ENCODE measurements at places on chromosomes 16 and 17.

DNA sequence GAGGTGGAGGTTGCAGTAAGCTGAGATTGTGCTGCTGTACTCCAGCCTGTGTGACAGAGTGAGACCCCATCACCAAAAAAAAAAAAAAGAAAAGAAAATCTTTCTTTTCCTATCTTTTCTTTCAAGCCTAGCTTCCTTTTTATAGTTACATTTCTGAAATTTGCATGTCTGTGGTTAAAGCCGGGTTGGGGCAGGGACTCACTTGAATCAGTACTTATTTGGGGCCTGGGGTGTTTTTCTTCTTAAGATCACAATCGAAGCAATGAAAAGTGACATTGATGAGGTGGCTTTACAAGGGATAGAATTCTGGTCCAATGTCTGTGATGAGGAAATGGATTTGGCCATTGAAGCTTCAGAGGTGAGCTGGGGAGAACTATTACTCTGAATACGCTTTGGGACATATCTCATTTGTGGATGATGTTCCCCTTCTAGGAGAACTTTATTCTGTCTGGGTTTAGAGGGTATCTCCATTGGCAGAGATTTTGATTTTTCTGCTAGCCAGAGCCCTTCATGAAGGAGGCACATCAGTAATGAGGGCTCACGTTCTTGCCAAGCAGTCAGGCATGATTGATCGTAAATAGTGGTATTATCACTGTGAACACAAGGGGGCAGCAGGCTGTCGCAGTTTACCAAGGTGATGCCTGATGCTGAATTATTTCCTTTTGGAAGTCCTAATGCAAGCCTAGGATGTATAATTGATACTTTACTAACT lies 14.3 kb downstream of the KPNB1 start:
- DNase-seq, result no peak

- no peak for DNase-seq
These were observed 58.6 kb downstream of the CDRT4 start for GRCh38 chr17:15408803-15409202.

GRCh38 chr16:8919089-8919933 lies 37.2 kb downstream of the LITAFD start:
- DNase-seq, result no peak

DNA sequence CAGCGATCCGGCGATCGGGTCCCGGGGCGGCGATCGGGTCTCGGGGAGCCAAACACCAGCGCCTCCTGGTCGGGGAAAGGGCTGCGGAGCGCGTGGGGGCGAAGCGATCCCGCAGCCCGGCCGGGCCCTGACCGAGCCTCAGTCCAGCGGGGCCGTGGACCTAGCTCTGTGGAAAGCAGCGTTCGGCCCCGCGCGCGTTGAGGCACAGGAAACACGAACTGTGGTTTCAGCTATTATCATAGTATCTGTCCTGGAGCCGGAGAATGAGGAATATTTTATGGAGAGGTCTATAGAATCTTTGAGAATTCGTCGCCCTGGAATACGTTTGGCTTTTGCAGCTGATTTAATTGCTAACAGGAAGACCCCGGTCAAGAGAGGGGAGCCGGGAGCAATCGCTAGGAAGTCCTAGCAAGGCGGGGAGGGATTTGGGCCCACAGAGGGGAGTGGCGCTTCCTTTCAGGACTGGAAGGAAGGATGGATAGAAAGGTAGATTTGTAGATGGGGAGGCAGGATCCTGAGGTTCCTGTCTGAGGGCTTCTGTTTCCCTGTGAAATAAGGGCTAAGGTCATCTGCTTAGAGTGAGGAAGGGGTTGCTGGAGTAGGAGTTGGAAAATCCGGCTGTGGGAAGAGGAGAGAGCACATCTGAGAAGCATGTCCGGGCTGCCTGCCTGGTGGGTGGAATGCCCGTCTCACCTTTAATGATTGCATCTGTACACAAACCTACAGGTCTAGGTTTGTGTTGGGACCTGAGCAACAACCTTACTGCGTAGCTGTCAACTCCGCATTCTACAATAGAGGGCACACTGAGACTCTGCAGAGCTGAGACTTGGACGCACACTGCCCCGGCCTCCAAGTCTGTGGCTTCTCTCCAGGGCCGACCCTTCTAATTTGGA lies 770 bp downstream of the CCNF start:
- DNase-seq, result no peak

DNA sequence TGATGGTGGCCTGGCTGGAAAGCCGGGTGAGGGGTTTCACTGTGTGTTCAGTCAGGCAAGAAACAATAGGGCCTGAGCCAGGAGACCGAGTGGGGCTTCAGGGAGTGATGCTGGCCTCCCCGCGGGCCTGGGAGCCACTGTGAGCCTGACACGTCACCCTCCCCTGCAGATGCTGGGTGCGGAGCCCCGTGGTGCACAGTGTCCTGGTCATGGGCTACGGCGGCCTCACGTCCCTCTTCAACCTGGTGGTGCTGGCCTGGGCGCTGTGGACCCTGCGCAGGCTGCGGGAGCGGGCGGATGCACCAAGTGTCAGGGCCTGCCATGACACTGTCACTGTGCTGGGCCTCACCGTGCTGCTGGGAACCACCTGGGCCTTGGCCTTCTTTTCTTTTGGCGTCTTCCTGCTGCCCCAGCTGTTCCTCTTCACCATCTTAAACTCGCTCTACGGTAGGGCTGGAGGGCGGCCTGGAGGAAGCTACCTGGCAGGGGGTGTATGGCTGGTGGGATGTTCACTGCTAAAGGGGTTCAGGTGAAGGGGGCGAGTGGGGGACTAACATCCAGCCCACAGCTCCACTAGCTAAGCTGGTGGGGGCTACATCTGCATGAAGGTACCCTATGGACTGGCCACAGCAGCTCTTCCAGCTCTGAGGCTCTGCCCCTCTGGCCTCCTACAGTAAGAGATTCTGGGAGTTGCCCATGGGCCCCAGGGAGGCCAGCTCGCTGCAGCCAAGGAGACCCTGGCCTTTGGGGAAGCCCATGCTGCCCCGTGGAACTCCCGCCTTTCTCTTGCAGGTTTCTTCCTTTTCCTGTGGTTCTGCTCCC lies 32.4 kb downstream of the ADGRG5 start:
- DNase-seq, result no peak

- no peak for DNase-seq
These were observed 41.1 kb upstream of the CDH13 start for GRCh38 chr16:82585675-82586074.

GRCh38 chr16:83206426-83206825 lies 579.7 kb downstream of the CDH13 start:
- no peak for DNase-seq

Measured in BJ (cell line).